Activated gamma-delta T cell (primary cell): ENCODE measurements at places on chromosomes 2 and 18.
A peak's percentile ranks its signal among the peaks of the same experiment; 100 is the strongest.

DNA sequence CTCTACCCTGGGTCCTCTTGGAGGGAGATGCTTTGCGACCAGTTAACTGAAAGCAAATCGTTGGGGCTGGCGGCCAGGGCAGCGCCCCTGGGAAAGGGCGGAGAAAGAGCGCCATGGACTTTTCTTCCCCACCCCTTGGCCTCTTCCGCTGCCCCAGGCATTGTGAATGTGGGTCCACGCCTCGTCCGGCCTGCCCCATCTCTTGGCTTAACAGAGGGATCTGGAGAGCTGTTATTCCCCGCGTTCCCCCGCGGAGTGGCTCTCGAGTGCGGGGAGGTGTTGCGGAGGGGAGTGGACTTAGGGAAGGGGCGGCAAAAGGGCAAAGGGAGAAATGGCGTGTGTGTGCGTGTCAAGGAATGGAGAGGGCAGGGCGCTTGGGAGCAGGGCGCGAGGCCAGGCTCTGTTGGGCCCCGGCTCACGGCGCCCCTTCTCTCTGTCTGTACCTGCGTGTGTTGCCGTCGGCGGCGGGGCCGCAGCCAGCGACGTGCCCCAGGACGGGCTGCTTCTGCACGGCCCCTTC, 6.6 kb downstream of the EMX1 start:
- no peak for DNase-seq

GRCh38 chr2:237497838-237498186, 10.8 kb downstream of the MLPH start:
- DNase-seq: no peak

DNA sequence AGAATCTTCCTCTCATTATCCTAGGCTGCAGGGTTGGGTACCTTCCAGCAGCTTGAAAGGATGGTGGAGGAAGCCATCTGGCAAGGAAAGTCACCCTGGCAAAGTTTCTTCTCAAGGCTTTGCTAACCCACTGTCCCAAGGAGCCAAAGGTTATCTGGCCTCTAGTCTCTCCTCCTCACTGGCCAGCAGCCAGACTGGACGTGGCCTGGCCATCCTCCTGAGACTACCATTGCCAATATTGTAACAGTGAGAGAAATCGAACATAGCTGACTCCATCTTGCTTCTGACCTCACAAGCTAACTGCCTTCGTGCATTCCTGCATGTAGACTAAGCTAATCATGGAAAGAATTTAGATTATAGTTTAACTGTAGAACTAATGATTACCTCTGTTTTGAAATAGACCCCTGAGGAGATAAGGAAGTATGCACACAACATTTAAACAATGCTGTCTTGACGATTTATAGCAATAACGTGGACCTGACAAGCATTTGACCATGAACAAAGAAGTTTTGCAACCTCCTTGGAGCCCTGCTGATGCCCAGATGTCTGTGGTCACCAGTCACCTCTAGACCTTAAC, 7.8 kb upstream of the ANXA4 start:
- DNase-seq: no peak

- no peak for DNase-seq
Measured at GRCh38 chr2:47531378-47532042, 128.6 kb downstream of the MSH2 start.

DNA sequence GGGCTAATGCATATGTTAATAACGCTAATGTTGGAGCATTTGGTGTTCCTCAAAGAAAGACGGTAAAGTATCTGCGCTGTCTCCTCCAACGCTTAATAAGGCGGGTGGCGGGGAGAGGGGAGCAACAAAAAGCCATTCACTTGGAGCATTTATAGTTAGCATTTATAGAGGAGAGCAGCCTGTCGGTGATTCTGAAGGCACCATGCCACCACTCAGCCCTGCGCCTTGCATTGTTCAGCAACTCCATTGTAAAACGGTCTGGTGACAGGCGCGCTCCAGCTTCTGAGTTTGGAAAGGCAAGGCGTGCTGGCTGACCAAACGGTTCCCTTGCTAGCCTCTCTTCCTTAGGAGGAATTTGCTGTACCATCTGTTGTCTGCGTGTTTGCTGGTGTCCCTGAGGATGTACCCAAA, 83.9 kb downstream of the LYPD1 start:
- no peak for DNase-seq

DNA sequence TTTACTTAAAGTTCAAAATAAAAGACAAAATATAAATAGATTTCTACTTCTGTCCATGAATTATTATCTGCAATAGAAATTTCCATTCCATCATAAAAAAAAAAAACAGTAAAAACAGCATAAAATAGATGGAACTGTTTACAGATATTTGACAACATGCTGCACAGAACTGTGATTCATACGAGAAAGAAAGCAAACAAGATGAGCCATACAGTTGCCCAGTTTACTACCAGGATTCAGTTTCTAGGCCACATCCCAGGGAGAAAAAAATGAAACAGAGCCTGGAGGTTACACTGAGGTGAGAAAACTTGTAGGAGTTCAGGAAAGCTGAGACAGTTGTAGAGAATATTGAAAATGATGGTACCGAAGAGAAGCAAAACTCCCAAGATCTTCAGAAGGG, 1426.9 kb upstream of the ACVR2A start:
- DNase-seq: no peak

DNA sequence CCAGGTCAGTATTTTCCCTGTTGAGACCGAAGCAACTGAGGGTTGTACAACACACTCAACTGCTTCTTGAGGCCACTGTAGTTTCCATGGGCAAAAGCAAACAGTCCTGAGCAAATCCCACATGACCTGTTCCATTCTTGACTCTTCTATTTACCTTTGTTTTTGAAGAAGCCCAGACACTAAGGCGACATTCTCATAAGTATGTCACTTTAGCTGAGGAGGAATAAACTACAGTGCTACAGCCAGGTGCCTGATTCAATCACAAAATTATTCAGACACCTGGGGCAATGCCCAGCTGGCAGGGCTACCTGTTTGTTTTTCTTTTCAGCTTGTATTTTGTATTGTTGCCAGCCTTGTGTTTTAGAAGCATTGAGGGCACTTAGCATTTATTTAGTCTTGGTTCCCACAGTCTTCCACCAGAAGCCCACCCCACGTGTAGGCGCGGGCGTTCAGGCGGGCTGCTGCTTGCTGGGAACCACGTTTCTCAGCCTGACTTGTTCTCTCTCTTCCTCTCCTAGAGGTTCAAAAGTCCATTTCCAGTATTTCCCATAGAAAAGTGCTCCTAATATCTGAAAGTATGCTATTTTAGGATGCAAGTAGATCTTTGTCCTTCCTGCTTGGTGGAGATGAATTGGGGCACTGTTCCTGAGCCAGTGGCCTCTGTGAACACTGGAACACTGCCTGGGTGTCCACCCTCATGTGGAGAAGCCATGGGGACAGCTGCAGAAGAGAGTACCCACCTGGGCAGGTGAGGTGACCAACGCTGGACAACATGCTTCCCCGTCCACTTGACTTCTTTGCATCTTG, 99.0 kb upstream of the COPS8 start:
- DNase-seq: no peak

DNA sequence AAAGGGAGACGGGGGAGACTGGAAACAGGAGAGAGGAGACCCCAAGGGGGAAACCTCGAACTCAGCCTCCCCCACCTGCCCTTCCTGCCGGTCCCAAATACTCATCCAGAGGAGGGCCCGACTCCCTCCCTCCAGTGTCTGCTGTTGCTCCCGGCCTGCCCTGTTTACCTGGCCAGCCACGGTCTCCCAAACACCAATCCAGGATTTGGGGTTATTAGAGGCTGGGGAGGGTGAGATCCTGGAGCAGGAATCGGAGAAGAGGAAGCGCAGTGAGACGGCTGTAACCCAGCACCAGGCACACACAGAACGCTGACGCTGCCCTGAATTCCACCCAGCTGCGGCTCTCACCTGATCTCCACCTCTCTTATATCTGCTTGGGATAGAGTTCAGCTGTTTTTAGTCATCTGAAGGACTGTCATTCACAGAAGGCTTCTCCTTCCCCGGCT, 213.0 kb downstream of the TNS1 start:
- DNase-seq: no peak

GRCh38 chr2:38496927-38497669, 105.6 kb downstream of the HNRNPLL start:
- no peak for DNase-seq

- no peak for DNase-seq
Measured at GRCh38 chr18:22143347-22144340, 25.7 kb upstream of the GATA6 start.

- no peak for DNase-seq
Measured at GRCh38 chr2:188349019-188349418, 57.3 kb downstream of the GULP1 start.

GRCh38 chr2:130355578-130356431, at the start of gene PTPN18:
Gene PTPN18, plus strand, starts transcription at chr2:130356056. Its CDS starts 52 bp downstream, at chr2:130356108.
- DNase-seq: peak; percentile 51

DNA sequence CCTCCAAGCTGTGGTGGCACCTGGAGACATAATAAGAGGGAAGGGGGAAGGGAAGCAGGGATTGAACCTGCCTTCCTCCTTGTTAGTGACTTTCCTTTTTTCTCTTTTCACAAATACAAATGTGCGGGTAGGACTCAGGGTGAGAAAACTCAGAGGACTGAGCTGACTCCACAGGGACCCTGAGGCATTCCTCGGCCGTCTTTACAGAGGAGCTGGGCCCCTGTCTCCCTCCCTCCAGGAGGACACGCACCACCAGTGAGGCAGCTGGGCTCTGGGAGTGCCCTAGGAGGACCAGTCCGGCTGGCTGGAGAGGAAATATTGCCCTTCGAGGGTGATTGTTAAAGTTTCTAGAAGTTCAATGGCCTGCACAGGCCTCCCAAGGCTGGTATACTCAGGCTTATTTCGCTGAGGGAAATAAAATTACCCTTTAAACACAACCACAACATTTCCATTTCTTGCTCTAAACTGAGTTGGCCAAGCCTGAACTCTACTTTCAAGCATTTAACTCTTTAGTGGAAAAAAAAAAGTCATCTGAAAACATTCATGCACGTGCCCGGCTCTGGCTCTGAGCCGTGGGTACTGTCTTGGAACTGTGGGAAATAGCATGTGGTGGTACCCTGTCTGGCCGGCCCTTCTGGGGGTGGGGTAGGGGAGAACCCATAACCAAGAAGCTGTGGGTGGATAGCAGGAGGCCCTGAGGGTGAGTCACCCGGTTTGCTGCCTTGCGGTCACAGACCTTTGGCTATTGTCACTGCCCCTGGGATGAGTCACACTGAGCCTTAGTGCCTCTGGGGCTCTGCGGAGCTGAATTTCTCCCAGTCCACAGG, 116.0 kb downstream of the COPS8 start:
- no peak for DNase-seq
